ENCODE measurements at places on chromosomes 5 and 9. TPM values are rescaled to one million over a fixed set of nuclear protein-coding genes. Genes with fewer than 3 reads are reported as not detected.
A peak's percentile ranks its signal among the peaks of the same experiment; 100 is the strongest.

GRCh38 chr5:107937651-107938355 lies 267.1 kb upstream of the EFNA5 start:
- no peaks in the 10 kb centered on the region for H3K27me3 ChIP-seq
- H3K36me3 ChIP-seq: no peaks in the 10 kb centered on the region
- no peak overlapping the region for H3K4me3 ChIP-seq
- no peak for DNase-seq

DNA sequence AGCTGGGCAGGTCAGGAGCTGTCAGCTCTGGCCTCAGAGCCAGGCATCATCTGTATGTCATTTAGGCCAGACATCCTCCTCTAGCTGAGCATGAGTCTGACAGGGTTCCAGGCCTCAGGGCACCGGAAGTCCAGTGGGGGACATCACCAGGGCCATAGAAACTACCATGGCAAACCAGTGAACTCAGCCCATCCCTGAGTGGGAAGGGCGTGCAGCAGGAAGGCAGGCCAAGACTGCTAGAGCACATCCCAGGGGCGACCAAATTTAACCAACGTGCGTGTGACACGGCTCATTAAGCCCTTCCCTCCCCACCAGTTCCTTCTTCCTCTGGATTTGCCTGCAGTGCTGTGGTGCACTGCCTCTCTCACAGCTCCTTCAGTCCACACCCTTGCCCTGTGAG lies 75.9 kb downstream of the COL27A1 start:
- H3K36me3 ChIP-seq: no peaks in the 10 kb centered on the region
- no peaks in the 10 kb centered on the region for H3K4me1 ChIP-seq
- DNase-seq: no peak
- H3K27ac ChIP-seq: no peak overlapping the region
- no peak overlapping the region for H3K4me3 ChIP-seq

GRCh38 chr5:17829456-17829855 lies 195.2 kb downstream of the TAF11L14 start:
- no peaks in the 10 kb centered on the region for H3K4me1 ChIP-seq
- DNase-seq: no peak
- H3K27me3 ChIP-seq: no peaks in the 10 kb centered on the region
- H3K4me3 ChIP-seq: no peak overlapping the region

- no peak for DNase-seq
- H3K4me1 ChIP-seq: no peaks in the 10 kb centered on the region
- H3K27ac ChIP-seq: no peak overlapping the region
- no peaks in the 10 kb centered on the region for H3K27me3 ChIP-seq
- no peak overlapping the region for H3K4me3 ChIP-seq
Measured at GRCh38 chr5:10168254-10168653, 81.4 kb downstream of the ATPSCKMT start.

GRCh38 chr5:73395256-73395655 lies 53.3 kb downstream of the FOXD1 start:
- DNase-seq: no peak
- H3K4me1 ChIP-seq: no peaks in the 10 kb centered on the region
- H3K4me3 ChIP-seq: no peak overlapping the region
- H3K27me3 ChIP-seq: peaks cover 19% of the 10 kb centered on the region

- no peaks in the 10 kb centered on the region for H3K36me3 ChIP-seq
- H3K27ac ChIP-seq: no peak overlapping the region
- H3K4me3 ChIP-seq: no peak overlapping the region
- H3K27me3 ChIP-seq: no peaks in the 10 kb centered on the region
Measured at GRCh38 chr5:158423623-158424200, 564.8 kb upstream of the CLINT1 start.

DNA sequence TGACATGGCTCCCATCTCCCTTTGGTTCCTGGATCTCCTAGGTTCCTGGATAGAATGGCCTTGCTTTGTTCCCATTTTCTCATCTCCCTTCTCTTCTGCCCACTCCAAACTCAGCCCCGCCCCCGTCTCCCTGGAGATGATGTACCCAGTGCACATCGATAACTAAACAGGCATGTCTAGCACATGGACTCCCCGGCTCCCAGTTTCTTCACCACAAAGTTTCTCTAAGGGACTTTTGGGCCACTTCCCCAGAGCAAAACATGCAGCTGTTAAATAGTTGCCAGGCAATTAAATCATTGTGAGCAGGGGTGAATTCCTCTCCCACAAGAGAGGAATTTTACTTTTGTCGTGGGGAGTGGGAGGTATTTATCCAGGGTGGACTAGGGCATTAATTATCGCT lies 259.0 kb downstream of the GADD45G start:
- H3K36me3 ChIP-seq: no peaks in the 10 kb centered on the region
- H3K4me1 ChIP-seq: peaks cover 2% of the 10 kb centered on the region

DNA sequence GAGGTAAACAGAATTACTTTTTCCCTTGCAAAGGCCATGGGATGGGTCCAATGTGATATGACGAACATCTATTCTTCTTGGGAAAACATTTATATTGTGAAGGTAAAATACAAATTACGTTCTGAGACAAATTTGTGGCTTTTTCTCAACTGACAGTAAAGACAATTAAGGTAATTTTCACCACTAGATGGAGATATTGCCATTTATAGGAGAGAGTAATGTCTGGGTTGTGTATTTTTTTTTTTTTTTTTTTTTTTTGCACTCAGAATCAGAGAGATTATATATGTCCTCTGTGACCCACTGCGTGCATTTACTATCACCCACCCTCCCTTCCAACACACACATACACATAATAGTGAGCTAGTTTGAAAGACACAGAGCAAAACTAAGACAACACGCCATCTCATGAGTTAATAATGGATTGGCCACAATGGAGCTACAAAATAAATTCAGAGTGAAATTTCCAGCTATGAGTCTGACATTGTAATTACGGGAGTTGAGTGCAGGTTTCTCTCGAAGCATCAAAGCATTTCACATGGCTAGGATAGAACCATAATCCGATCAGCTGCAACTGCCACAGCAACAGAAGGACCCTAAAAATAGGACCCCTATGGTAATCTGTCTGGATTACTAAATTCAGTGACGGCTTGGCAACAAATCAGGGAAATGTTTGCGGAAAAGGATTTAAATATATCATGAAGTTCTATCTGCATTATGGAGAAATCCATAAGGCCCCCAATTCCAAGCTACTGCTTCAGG lies 49.2 kb downstream of the ANXA1 start:
- no peak for DNase-seq
- H3K36me3 ChIP-seq: no peaks in the 10 kb centered on the region
- H3K27ac ChIP-seq: no peak overlapping the region
- peaks cover 5% of the 10 kb centered on the region for H3K4me1 ChIP-seq

GRCh38 chr9:37961351-37961750 lies 57.4 kb upstream of the SLC25A51 start:
- peak overlapping the region; percentile 16 for H3K27ac ChIP-seq
- H3K4me3 ChIP-seq: peak overlapping the region; percentile 68
- no peaks in the 10 kb centered on the region for H3K36me3 ChIP-seq
- H3K4me1 ChIP-seq: peaks cover 50% of the 10 kb centered on the region

DNA sequence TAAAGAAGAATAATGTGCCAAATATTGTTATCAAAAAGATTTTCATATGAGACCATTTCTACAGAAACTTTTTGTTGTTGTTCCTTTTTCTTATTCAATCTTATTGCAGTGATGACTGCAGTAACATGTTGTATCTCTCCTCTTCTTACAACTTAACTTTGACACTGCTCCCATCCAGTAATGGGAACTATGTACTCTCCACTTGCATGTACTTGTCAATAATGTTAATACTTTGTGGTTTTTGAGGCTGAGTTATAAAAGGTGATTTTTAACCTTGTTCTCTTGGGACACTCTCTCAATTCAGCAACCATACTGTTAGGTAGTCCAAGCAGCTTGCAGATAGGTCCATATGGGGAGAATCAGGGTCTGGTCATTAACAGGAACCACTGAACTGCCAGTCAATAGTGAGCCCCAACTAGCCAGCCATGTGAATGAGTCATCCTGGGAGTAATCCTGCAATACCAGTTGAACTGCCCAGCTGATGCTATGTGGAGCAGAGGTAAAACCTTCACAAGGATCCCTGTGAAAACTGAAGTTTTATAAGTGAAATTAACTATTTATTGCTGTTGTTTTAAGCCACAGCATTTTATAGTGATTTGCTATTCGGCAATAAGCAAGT lies 199.6 kb upstream of the DAB2 start:
- peaks cover 14% of the 10 kb centered on the region for H3K27me3 ChIP-seq
- no peak for DNase-seq
- no peaks in the 10 kb centered on the region for H3K4me1 ChIP-seq
- no peak overlapping the region for H3K4me3 ChIP-seq

DNA sequence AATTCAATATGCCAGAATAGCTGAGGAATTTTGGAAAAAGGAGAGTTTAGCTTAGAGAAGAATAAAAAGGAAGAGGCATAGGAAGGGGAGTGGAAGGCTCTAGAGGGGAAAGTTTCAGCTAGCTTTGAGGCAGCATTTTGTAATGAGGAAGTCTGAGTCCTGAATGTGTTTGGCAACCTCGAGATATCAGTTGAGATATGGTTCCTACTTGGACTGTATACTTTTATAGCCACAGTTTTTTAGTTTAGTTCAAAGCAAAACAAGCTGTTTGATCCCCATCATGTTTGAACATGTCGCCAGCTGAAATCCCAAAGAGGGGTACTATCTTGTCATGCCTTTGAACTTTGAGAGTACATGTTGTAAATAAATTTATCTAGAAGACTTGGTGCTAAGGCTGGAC lies 559.0 kb upstream of the FTMT start:
- H3K36me3 ChIP-seq: peaks cover 1% of the 10 kb centered on the region
- H3K4me1 ChIP-seq: no peaks in the 10 kb centered on the region
- no peak overlapping the region for H3K27ac ChIP-seq
- H3K27me3 ChIP-seq: no peaks in the 10 kb centered on the region
- DNase-seq: no peak

- no peaks in the 10 kb centered on the region for H3K27me3 ChIP-seq
- H3K4me3 ChIP-seq: no peak overlapping the region
- H3K36me3 ChIP-seq: no peaks in the 10 kb centered on the region
- no peak overlapping the region for H3K27ac ChIP-seq
- H3K4me1 ChIP-seq: no peaks in the 10 kb centered on the region
Measured at GRCh38 chr9:14193328-14193990, 120.5 kb downstream of the NFIB start.

PCA3 gene
- total RNA-seq: not detected

NSD1 gene
- total RNA-seq: 89.8 TPM

CDO1 gene
- total RNA-seq: 0.42 TPM

SGCD gene
- total RNA-seq: 0.07 TPM

IL4 gene
- 1.2 TPM for total RNA-seq

HTR1A gene
- total RNA-seq: not detected

ALDOB gene
- total RNA-seq: not detected

CHSY3 gene
- total RNA-seq: not detected

PTPRD gene
- not detected for total RNA-seq

KIAA1958 gene
- total RNA-seq: 12.9 TPM

All from activated T-cell treated with anti-CD3 and anti-CD28 coated beads, Interleukin-2, amount 50 U/mL, for 72 hours (primary cell).